ENCODE measurements at places on chromosomes 2 and 18.

DNA sequence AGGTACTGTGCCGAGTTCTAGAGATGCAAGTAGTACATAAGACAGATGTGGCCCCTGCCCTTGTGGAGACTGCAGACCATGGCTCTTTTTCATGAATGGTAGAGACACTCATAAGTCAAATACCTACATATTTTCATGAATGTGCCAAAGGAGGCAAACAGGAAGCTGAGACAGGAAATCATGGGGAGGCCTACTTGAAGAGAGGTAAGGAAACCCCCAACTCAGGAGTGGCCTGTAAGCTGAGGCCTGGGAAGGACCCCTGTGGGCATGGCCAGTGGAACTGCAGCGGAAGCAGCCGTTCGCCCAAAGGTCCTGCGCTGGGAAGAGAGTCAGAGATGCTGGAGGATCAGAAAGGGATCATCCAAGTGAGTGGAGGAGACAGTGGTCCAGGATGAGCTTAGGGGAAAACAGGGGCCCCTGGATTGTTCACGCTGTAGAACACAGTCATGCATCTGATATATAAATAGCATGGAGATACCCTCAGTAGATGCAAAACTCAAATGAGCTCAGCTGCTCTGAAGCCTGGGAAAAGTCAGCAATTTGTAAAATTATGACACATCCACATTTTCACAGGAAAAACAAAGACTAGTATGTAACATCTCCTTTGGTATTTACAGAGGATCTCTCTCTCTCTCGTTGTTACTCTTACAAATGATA, 228.9 kb downstream of the NEDD4L start:
- no peak for DNase-seq

- no peak for DNase-seq
Observed at GRCh38 chr2:238956676-238957075, 108.8 kb downstream of the TWIST2 start.

DNA sequence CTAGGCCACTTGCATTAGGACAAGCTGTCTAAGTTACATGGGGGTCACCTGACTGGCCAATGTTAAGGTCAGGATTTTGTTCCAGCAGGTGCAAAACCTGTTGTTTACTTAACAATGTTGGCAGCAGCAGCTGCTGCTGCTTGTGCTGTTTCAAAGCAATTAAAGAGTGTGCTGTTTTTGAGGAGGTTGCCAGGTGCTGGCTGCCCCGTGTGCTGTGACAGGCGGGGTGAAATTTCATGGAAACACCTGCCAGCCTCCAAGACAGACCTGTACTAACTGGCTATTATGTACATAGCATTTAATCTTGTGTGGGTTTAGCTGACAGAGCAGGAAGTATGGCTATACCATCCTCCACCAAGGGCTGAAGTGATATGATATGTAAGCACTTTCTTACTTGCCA, 224.9 kb downstream of the ASXL3 start:
- no peak for DNase-seq

DNA sequence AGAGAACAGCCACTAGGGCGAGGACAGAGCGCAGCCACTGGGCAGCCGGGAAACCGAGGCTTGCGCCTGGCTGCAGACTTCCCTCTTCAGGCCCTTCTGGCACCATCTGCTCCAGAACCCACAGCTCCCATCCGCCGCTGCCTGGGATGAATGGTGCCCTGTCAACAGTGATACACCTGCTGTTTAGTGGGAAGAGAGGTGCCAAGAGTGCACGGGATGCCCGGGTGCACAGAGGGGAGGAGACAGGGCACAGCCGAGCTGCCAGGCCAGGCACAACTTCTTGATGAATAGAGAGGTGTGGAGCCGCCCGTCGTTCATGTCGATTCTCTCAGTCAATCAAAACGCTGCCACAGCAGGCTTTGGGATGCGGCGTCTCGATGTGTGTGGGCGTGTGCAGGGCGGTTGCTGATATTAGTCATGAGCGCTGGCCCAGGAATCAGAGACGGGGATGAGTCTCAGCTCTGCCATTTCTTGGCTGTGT, 39.5 kb downstream of the RRM2 start:
- DNase-seq: no peak

- DNase-seq: no peak
Observed at GRCh38 chr2:209512971-209513370, 89.1 kb downstream of the MAP2 start.

GRCh38 chr2:216670266-216671080, 24.9 kb downstream of the IGFBP5 start:
- no peak for DNase-seq

Measured in stimulated activated CD4-positive, alpha-beta T cell treated with anti-CD3 and anti-CD28 coated beads, Interleukin-1b, Interleukin-23, amount 100 ng/mL, for 48 hours (primary cell).